NCI-H2029 treated with DMSO at 0.1 percent for 48 hours (cell line): ENCODE measurements at places on chromosomes 6 and 20.

DNA sequence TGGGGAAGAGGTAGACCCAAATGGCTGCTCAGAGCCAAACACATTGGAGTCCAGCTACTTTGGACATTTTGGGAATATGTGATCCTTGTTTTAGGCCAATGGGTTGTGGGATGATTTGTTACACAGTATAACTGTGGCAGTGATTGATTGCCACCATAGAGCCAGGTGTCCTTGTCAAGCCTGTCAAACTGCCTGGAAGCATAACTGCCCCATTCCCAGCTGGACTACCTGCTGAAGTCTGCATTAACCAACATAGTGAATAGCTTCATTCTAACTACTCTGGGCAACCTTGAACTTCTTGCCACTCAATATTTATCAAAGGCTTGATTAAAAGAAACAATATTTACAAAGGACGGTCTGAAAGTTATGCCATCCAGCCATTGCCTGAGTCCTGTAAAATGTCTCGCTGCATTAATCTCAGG, 164.7 kb downstream of the LINC00237 start:
- no peak for DNase-seq

DNA sequence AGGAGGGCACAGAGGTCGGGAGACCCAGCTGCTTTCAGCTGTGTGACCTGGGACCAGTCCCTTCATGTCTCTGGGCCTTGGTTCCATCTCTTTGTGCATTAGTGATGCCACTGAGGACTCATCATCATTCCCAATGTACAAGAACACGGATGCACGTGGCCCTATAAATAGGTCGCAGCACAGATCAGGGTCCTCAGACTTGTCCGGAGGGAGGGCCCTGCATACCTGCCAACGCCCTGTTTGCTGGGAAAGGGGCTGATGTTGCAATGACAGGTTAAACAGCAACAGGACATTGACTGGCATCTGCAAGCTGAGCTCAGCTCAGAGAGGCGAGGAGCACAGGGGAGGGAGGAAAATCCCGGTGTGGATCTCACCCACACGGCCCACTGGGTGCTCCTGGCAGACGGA, 21.8 kb downstream of the TGM2 start:
- no peak for DNase-seq

DNA sequence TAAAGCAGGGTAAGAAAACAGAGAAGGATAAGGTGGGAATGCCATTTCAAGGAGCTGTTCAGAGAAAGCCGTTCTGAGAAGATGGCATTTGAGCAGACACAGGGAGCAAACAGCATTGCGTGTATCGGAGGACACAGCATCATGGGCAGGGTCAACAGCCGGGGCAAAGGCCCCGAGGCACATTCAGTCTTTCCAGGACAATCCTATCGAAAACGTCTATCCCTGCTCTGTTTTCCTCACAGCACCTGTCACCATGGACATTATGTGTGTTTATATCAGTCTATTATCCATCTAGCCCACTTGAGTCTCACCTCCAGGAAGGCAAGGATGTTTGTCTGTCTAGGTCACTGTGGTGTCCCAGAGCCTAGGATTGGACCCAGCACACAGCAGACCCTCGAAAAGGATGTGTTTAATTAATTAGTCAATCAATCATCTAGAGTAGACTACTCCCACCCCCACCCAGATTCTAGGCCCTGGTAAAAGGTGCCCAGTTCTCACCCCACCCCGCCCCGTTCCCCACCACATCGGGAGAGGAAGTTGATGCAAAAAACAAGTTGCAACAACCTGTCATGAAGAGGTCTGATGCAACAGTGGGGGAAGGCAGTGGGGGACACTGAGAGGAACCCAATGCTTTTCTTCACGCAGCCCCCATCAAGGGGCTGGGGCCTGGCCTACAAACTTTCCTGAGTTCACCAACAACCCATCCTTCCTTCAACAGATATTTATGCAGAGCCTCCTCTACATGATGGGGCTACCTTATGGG, 66.6 kb downstream of the PREX1 start:
- DNase-seq, result no peak

- peak; percentile 13 for DNase-seq
Observed at GRCh38 chr6:49499623-49500022, at the start of gene GLYATL3. Gene GLYATL3 (plus strand): TSS chr6:49499923. CDS start chr6:49511991, 12,068 bp downstream.

DNA sequence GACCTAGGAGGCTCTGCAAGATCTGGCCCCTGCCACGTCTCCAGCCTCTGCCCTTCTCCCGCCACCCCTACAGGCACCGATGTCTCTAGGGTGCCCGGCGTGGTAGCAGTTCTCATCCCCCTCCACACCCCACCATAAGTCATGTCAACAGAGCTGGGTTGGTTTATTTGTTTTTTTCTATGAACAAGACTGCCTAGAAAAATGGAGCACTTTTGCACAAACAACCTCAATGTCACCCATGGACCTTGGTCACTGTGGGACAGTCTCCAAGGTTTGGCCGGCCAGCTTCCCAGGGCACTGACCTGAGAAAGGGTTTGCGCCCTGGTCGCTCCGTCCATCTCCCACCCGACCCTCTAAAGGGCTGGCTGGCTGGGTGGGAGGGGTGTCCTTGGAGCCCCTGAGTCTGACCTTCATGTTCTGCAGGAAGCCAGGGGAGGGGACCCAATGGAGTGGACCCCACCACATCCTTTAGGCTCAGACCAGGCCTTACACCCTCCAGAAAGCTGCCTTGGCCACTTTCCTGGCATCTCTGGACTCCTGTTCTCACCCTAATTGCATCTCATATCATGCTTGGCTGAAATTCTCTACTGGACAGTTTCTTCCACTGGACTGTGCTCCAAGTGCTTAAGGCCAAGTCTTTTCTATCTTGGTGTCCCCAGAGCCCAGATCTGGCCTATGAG, 104.8 kb upstream of the PTPN1 start:
- DNase-seq, result no peak

- DNase-seq, result no peak
Observed at GRCh38 chr20:31894980-31895675, 24.7 kb downstream of the TTLL9 start.

DNA sequence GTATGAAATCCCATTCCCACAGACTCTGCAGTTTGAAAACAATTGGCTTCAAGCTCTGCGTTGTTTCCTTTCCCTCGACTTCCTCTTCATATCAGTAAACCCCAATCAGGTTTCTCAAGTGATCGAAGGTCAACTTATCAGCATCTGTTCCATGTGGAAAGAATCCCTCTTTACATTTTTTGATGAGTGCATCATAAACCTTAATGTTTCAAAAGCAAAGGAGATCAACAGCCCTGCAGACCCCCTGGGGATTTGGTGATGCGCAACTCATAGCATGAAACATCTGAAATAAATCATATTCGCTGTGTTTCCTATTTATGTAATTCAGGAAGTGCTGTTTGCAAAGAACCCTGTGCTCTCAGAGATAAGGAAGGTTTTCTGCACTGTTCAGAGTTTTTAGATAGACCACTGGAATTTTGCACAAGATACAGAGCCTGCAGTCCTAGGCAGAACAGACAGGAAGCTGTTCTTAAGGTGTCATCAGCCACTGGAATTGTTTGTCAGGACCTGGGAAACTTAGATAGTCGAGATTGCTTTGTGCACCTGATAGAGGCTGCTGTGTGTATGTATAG, 216.0 kb downstream of the HIVEP2 start:
- no peak for DNase-seq

DNA sequence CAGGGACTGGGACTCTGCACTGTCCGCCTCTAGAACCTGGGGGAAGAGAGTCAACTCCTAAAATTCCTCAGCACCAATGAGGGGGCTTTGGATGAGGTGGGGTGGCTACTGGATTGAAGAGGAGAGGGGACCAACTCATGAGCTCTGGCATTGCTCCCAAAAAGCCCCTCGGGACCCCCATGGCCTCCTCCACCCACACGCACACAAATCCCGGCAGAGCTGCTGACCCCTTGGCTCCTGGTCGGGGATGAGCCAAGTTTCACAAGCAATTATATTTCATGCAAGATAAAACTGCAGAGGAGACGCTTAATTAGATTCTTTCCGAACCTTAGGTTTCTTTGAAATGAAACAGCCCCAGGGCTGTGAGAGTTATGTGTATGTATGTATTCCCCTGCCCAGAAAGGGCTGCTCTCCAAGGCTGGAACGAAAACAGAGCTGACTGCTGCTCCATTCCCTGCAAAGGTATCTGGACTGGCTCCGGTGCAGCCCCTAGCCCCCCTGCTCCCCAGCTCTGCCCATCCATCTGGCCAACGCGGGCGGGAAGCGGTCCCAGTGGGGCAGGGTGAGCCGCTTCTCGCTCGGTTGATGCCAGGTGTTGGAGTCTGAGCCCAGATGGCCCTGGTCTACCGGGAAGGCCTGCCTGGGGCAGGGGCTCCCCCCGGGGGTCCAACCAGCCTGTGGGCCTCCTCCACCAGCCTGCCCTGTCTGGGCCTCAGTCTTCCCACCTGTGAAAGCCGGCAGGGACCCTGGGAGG, 46.8 kb upstream of the STX16 start:
- no peak for DNase-seq

- DNase-seq, result no peak
Observed at GRCh38 chr6:45538641-45539547, 161.2 kb upstream of the SUPT3H start.
